ENCODE measurements at places on chromosomes 2 and 18.

DNA sequence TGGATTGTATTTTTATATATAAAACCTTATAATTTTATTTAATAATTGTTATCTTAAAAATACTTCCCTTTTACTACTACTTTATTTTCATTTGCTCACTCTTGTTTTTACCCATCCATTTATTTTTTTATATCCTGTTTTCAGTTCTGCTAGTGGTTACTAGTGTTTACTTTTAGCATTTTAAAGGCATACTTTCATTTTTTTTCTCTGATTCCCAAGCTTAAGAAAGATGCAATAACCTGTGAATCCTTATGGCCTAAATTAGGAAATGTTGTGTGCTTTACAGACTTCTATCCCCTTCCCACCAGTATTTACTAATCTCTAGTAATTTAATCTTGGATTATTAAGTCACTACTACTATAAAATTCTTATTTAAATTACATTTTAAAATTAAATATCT, 140.0 kb downstream of the SMAD7 start:
- DNase-seq = no peak

DNA sequence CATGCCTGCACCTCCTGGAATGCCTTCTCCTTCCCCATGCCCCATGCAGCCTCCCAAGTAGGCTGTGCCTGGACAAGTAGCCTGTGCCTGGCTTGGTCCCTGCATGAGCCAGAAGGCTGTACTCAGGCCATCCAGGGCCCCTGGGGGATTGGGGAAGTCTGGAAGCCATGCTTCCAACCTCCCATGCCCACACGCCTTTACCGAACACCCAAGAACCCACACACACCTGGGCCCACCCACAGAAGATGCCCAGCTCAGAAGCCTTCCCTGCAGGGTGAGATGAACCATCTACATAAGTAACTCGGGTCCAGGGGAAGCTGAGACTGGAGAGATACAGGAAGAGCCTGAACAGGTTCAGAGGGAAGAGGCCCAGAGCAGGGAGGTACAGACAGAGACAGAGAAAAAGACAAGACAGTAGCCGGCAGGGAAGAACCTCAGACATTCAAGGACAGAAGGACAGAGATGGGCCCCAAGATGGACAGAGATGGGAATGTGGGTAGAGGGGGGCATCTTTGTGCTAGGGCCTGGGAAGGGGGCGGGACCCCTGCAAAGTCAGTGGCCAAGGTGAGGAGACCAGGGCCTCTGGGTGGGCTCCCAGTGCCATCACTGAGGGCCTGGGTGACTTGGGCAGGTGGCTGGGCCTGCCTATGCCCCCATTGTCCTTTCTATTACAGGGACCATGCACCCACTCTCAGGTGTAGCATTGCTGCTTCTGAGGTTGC, 4.3 kb downstream of the BIN1 start:
- DNase-seq = no peak

DNA sequence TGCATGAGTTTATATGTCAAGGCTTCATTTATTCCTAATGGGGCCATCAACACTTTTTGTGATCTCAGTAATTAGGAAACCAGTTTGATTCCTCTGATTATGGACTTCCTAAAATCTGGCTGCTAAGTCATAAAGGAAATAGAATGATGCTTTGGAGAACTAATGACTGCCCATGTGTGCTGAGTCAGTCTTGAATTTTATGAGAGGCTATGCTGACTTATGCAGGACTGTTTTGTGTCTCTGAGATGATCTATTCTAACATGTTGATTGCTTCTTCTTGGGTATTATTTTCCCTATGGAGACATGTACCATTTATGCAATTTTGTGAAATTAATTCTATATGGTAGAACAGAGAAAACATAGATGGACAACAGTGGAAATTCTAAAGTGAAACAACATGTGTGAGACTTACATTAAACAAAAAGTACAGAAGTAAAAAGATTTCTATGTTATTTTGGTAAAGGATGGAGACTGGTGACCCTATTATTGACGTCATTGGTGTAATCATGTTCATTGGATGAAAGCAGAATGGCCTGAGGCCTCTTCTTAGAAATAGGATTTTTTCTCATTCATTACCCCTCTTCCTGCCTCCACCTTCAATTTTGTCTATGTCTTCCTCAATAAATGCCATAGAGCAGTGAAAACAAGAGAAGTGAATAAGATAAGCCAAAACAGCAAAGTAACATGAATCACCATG, 1658.2 kb upstream of the PIK3C3 start:
- no peak for DNase-seq

DNA sequence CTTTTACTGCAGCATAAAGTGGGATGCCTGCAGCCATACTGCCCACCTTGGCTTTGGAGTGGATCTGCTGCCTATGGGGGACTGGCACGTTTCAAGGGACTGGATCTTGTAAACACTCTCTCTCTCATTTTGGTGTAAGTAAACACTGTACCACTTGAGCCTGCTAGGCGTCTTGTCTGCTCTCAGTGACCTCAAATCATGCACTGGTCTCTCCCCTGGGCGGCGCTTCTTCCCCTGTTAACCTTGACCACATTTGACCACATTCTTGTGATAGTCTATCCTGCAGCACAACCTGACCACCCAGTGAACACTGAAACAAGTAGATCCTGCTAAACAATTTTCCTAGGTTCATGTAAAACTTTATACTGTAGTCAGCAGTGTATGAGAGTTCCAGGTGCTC, 82.6 kb upstream of the HNMT start:
- no peak for DNase-seq

Measured in stimulated activated CD8-positive, alpha-beta memory T cell treated with anti-CD3 and anti-CD28 coated beads, Interleukin-15, amount 100 ng/mL, for 4 hours (primary cell).